Ascending aorta (tissue), 2 donors: ENCODE measurements at places on chromosomes 7 and 10. TPM values are rescaled to one million over a fixed set of nuclear protein-coding genes. Genes with fewer than 3 reads are reported as not detected.
A peak's percentile ranks its signal among the peaks of the same experiment; 100 is the strongest.

- DNase-seq = no peak
- H3K27ac ChIP-seq = no peak overlapping the region
- no peaks in the 10 kb centered on the region for H3K27me3 ChIP-seq
- peaks cover 4% of the 10 kb centered on the region for H3K4me1 ChIP-seq
These were observed 24.3 kb downstream of the FBXW4 start for GRCh38 chr10:101670635-101671034.

- no peaks in the 10 kb centered on the region for H3K4me1 ChIP-seq
- no peak overlapping the region for H3K4me3 ChIP-seq
- no peak for DNase-seq
- no peaks in the 10 kb centered on the region for H3K27me3 ChIP-seq
- no peaks in the 10 kb centered on the region for H3K36me3 ChIP-seq
These were observed 137.9 kb downstream of the GRM8 start for GRCh38 chr7:127114742-127115265.

DNA sequence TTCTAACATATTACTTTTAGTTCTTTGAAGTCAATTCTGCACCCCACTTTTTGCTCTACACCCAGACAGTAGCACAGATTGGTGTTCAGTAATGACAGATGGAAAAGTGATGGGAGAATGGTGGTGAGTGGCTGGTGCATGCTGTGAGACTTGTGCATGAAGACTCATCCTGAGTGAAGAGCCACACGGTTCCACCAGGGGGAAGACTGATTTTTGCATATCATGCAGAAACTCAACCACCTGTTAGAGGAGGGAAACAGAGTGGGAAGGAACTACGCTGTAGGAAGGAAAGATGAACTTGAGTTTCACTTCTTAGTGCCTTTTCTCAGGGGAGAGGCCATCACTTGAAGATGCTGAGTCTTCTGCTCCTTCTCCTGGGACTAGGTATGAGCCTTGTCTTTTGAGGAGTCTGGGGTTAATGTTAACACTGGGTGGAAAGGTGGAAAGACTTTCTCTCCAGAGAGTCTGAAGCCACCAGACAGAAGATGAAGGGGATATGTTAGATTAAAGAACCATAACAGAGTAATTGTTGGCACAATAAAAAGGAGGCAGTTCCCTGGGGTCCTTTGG is 9.3 kb upstream of the PRSS1 start:
- DNase-seq = no peak
- H3K27ac ChIP-seq = no peak overlapping the region
- peaks cover 13% of the 10 kb centered on the region for H3K4me1 ChIP-seq
- no peaks in the 10 kb centered on the region for H3K27me3 ChIP-seq
- no peaks in the 10 kb centered on the region for H3K36me3 ChIP-seq
- no peak overlapping the region for H3K4me3 ChIP-seq

- H3K27me3 ChIP-seq = no peaks in the 10 kb centered on the region
- H3K4me1 ChIP-seq = no peaks in the 10 kb centered on the region
- DNase-seq = no peak
- no peak overlapping the region for H3K4me3 ChIP-seq
These were observed 108.7 kb upstream of the ITGB1 start for GRCh38 chr10:33066558-33067236.

The INA gene
- not detected for total RNA-seq

The GHRHR gene
- not detected for total RNA-seq

DNA sequence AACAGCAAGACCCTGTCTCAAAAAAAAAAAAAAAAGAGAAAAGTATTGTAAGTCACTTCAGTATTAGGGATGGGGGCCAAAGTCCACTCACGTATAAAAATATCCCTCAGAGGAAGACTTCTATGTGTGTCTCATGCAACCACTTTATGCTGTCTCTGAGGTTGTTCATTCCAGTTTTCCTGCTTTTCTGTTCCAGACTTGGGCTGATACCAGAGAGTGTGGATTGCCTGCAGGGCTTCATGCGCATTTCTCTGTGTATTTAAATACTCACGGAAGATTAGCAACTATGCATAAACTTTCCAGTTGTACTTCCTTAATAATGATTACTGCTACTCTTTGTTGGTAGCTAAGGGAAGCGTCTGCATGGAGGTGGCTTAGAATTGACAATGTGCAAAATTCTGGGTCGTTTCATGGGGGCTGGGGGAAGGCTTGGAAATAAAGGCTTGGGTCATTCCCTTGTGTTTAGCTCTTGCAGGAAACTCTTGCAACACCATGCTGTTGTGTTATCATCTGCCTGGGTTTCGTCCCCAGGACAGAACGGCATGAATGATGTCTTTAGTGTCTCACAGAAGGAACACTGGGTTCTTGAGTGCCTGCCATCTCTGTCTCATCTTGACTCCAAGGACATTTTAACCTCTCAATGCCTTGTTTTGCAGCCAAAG is 54.1 kb downstream of the KIAA1217 start:
- no peaks in the 10 kb centered on the region for H3K36me3 ChIP-seq
- H3K4me1 ChIP-seq = no peaks in the 10 kb centered on the region
- no peak overlapping the region for H3K4me3 ChIP-seq
- H3K27me3 ChIP-seq = no peaks in the 10 kb centered on the region

DNA sequence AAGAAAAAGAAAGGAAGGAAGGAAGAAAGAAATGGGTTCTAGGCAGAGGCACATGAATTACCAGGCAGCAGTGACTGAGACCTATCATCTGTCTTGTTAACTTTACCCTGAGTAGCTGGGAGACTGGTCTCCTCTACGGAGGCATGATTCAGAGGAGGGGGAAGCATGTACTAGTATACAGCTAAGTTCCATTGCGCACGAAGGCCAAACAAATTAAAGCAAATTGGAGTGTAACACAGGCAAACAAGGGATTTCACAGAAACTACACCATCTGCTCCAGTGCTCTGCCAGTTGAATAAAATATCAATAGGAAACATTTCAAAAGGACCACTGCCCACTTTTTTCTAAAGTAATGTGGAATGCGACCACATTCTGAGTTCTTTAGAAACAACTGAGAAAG is 65.9 kb upstream of the RSU1 start:
- H3K27ac ChIP-seq = no peak overlapping the region
- DNase-seq = no peak
- H3K27me3 ChIP-seq = no peaks in the 10 kb centered on the region
- H3K36me3 ChIP-seq = no peaks in the 10 kb centered on the region
- H3K4me3 ChIP-seq = no peak overlapping the region
- H3K4me1 ChIP-seq = no peaks in the 10 kb centered on the region

- H3K4me1 ChIP-seq = no peaks in the 10 kb centered on the region
- DNase-seq = no peak
- no peak overlapping the region for H3K27ac ChIP-seq
- no peaks in the 10 kb centered on the region for H3K36me3 ChIP-seq
These were observed 26.8 kb downstream of the DNAJC1 start for GRCh38 chr10:21976739-21977138.

The MALRD1 gene
- not detected for total RNA-seq

The HHEX gene
- 18.5 TPM for total RNA-seq

DNA sequence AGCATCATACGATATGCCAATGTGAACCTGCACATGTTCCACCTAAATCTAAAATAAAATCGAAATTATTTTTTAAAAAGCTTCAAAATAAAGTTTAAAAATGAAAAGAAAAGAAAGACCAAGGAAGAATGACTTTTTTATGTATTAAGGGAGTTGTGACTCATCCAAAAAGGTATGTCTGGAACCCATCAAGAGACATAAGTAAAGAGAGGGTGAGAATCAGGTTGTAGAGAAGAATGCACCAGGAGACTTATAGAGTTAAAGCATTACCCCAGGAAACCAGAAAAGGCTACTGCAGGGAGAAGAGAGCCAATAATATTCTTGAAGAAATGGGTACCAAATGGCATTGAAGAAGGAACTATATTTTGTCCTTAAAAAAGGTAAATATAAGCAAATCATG is 69.8 kb downstream of the CTTNBP2 start:
- no peak for DNase-seq
- H3K4me1 ChIP-seq = no peaks in the 10 kb centered on the region
- no peak overlapping the region for H3K4me3 ChIP-seq
- H3K36me3 ChIP-seq = no peaks in the 10 kb centered on the region
- H3K27me3 ChIP-seq = no peaks in the 10 kb centered on the region

DNA sequence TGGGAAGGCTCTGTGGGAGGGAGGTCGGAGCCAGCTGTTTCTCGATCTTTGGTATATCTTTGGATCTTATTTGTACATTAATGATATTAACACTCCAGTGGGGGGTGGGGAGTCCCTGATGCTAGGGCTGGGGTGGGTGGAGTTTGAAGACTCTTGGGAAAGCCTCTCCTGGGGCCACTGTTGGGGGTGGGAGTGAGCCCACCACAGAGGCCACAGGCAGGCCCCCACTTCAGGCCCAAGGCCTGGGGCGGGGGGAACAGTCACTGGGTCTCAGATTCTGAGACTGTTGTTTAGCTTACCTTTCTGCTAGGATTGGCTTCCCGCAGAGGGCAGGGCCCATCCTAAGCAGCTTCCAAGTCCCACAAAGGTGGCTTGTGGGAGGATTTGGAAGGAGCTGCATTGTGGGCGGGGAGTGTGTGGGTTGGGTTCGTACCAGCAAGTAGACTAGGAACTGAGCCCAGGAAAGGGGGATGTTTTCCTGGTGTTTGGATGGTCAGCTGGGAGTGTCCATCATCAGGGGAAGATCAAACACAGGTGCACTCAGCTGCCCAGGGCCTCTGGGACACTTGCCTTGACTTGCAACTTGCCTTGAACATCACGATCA is 11.9 kb downstream of the YKT6 start:
- peaks cover 60% of the 10 kb centered on the region for H3K36me3 ChIP-seq
- H3K27me3 ChIP-seq = no peaks in the 10 kb centered on the region
- DNase-seq = no peak

DNA sequence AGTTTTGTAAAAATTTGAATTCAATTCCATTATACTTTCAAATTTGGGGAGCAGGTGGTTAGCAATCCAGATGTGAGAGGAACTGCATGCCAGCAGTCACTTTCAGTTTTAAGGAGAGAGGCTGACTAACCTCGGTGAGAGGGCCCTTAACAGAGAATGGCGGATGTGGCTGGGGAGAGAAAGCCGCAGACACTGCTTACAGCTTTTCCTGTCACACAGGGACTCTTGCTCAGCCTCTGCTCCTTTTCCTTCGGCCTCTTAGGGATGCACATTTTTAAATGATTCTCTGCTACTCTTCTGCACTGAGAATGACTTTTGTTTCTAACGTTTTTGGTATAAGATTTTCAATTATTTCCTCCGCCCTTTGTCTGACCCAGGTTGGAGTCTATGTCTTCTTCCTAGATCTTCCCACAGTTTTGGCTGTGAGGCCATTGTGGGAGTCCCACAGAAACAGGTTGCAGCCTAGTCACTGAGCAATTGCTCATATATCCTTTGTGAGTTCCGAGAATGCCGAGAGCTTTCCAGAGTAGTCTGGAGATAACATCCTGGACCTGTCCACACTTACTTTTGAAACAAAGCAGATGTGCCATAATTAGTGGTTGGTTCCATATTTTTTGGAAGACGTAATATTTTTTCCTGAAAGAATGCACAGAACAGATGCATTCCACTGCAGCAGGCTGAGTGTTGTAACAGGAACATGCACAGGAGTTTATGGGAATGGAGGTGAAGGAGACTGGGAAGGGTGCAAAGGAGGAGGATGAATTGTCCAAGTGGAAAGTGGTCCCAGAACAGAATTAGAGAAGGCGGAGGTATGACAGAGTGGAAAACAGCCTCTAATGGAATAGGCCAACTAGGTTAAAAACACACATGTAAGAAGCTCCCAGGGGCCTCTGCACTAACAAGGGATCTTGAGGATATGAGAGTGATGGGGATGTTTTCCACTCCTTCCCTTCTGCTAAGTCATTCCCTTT is 168.0 kb upstream of the ZNF32 start:
- no peak for DNase-seq
- H3K36me3 ChIP-seq = no peaks in the 10 kb centered on the region
- no peak overlapping the region for H3K4me3 ChIP-seq
- no peaks in the 10 kb centered on the region for H3K27me3 ChIP-seq
- H3K27ac ChIP-seq = peak overlapping the region; percentile 35

The TRIM50 gene
- total RNA-seq = not detected

- no peak overlapping the region for H3K27ac ChIP-seq
- no peaks in the 10 kb centered on the region for H3K27me3 ChIP-seq
- no peaks in the 10 kb centered on the region for H3K36me3 ChIP-seq
- no peak for DNase-seq
These were observed 48.6 kb downstream of the NRCAM start for GRCh38 chr7:108407676-108408075.

The SLC26A3 gene
- 0.11 TPM for total RNA-seq

GRCh38 chr7:151129117-151129959 is 38.2 kb downstream of the GBX1 start:
- peaks cover 3% of the 10 kb centered on the region for H3K4me1 ChIP-seq
- peaks cover 38% of the 10 kb centered on the region for H3K36me3 ChIP-seq
- H3K27ac ChIP-seq = no peak overlapping the region
- no peak overlapping the region for H3K4me3 ChIP-seq
- H3K27me3 ChIP-seq = no peaks in the 10 kb centered on the region

The PRKG1 gene
- 50.2 TPM for total RNA-seq

DNA sequence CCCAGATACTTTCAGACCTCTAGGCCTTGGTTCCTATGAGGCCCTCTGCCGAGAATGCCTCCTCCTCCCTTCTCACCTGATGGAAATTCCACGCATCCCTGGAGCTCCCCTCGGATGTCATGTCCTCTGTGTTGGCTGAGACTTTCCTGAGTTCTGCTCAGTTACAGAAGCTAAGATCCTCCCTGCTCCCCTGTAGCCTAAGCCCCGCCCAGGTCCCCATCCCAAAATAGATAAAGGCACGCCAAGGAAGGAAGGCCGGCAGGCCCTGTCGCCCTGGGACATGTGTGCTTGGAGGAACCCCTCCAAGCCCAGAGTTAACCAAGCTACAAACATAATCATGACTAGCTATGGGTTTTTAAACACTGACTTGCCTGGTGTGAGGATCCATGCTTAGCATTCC is 123.5 kb downstream of the SORBS1 start:
- H3K36me3 ChIP-seq = peaks cover 80% of the 10 kb centered on the region
- no peak for DNase-seq
- H3K4me1 ChIP-seq = peaks cover 90% of the 10 kb centered on the region
- H3K27me3 ChIP-seq = no peaks in the 10 kb centered on the region
- peak overlapping the region; percentile 93 for H3K27ac ChIP-seq
- H3K4me3 ChIP-seq = no peak overlapping the region

GRCh38 chr7:29955799-29956486 is 33.7 kb downstream of the SCRN1 start:
- peaks cover 11% of the 10 kb centered on the region for H3K36me3 ChIP-seq
- no peak for DNase-seq
- H3K4me1 ChIP-seq = no peaks in the 10 kb centered on the region
- H3K4me3 ChIP-seq = no peak overlapping the region
- no peaks in the 10 kb centered on the region for H3K27me3 ChIP-seq
- no peak overlapping the region for H3K27ac ChIP-seq

- no peak for DNase-seq
- H3K4me3 ChIP-seq = no peak overlapping the region
- no peak overlapping the region for H3K27ac ChIP-seq
- no peaks in the 10 kb centered on the region for H3K4me1 ChIP-seq
These were observed 102.0 kb downstream of the VOPP1 start for GRCh38 chr7:55470261-55470660.

GRCh38 chr10:60892571-60892970 is 51.4 kb downstream of the RHOBTB1 start:
- no peaks in the 10 kb centered on the region for H3K27me3 ChIP-seq
- no peak for DNase-seq
- H3K4me3 ChIP-seq = no peak overlapping the region
- peaks cover 7% of the 10 kb centered on the region for H3K36me3 ChIP-seq
